ENCODE measurements at places on chromosomes 1 and 21. TPM values are rescaled to one million over a fixed set of nuclear protein-coding genes. Genes with fewer than 3 reads are reported as not detected.

ZNF691 gene
- 12.6 TPM for total RNA-seq

CA6 gene
- total RNA-seq = 0.18 TPM

FAM151A gene
- total RNA-seq = not detected

GJC2 gene
- 0.55 TPM for total RNA-seq

L1TD1 gene
- total RNA-seq = not detected

CDA gene
- not detected for total RNA-seq

UBXN10 gene
- total RNA-seq = 1.5 TPM

ASAP3 gene
- total RNA-seq = 0.43 TPM

RIPPLY3 gene
- not detected for total RNA-seq

SGIP1 gene
- 0.08 TPM for total RNA-seq
